NCI-H1417 (cell line): ENCODE measurements at places on chromosomes 6 and 20.
A peak's percentile ranks its signal among the peaks of the same experiment; 100 is the strongest.

GRCh38 chr6:162219266-162219665 lies 508.3 kb downstream of the PRKN start:
- DNase-seq, result no peak

- DNase-seq, result no peak
Observed at GRCh38 chr6:100999034-100999597, 118.0 kb upstream of the ASCC3 start.

- DNase-seq, result no peak
Observed at GRCh38 chr6:142605922-142606485, 304.2 kb downstream of the ADGRG6 start.

- no peak for DNase-seq
Observed at GRCh38 chr6:41713650-41714291, 21.6 kb downstream of the TFEB start.

GRCh38 chr20:32153771-32154170 lies 44.3 kb downstream of the TM9SF4 start:
- no peak for DNase-seq

GRCh38 chr6:106281661-106282060 lies 43.9 kb downstream of the ATG5 start:
- DNase-seq, result no peak

DNA sequence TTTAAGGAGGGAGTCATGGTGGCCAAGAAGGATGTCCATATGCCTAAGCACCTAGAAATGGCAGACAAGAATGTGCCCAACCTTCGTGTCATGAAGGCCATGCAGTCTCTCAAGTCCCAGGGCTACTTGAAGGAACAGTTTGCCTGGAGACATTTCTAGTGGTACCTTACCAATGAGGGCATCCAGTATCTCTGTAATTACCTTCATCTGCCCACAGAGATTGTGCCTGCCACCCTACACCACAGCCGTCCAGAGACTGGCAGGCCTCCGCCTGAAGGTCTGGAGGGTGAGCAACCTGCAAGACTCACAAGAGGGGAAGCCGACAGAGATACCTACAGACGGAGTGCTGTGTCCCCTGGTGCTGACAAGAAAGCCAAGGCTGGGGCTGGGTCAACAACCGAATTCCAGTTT lies 115.0 kb downstream of the HFE start:
- DNase-seq, result no peak

- DNase-seq, result peak; percentile 2
Observed at GRCh38 chr6:164502833-164503232, 806.6 kb downstream of the C6orf118 start.

DNA sequence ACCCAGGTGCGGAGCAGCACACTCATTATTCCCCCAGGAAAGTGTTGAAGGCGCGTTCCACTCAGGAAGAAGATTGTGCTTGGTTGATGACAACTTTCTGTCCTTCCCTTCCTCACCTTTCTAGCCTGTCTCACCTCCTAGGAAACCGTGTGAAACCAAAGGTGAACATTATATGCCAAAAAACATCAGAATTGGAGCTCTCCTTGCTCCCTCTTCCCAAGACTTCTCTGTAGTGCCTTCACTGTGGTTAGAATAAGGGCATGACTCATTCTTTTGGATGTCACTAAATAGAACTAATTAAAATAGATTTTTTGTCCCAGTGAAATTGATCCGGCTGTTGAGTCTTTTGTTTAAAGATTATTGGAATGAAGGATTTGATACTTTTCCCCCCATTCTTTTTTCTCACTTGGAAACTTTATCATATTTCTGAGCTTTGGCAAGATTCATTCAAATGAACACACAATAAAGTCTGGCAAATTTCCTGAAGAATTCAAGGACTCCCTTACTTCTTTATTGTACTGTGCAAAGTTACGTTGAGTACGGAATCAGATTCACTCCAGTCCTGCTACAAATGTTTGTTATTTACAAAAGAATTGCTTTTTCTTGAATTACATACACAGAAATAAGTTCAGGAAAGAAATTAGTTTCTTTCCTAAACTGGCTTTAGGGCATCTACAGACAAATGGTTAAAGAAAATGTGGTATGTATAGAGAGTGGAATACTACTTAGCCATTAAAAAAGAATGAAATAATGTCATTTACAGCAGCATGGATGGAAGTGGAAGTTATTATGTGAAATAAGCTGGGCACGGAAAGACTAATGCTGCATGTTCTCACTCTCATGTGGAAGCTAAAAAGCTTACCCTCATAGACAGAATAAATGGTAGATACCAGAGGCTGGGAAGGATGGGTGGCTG lies 142.8 kb upstream of the AKAP12 start:
- DNase-seq, result no peak

DNA sequence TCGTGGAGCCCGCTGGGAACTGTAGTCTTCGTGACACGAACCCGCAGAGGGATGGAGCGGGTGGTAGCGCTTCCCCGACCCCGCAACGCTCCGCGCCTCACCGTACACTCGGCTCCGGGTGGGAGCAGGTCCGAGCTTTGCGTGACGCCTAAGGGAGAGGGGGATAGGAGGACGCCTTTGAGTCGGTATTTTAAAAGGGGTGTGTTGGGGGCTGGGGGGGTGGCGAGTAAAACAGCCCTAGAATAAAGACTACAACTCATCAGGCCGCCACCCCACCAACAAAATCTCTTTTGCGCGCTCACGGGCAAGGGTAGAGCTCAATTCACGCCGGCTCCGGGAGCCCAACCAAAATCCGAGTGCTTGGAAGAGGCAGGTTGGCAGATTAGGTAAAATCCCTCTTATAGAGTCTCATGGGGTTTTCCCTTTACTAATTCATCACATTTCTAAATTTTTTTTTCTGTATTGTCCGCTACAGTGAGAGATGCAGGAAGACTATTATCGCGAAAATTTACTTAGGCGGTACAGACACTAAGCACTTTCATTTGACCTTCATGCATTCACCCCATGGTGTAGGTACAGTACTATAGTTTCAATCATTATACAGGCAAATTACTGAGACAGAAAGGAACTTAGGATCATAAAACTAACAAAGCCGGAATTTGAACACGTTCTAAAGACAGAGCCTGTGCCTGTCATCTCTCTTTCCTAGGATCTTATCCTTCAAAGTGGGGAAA lies 706 bp upstream of the SNX14 start:
- DNase-seq, result no peak

GRCh38 chr6:1118287-1118647 lies 193.6 kb upstream of the FOXQ1 start:
- no peak for DNase-seq

DNA sequence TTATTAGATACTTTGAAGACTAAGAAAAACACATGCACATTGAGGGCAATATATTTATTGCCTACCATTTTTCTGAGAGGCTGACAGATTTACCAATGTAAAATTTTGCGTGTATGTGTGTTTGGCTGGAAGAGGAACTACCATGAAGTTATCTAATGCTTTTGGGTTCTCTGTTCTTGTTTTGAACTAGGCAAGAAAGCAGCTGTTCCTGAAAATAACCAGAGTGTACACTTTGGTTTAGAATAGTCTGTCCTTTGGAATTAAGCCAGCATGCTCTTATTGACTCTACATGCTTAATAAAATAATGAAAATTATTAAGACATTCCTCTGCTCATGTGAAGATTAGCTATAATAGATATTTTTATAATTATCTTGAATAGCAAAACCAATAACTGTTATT lies 129.2 kb downstream of the MYB start:
- DNase-seq, result no peak

- DNase-seq, result no peak
Observed at GRCh38 chr6:18829272-18829870, 442.2 kb downstream of the RNF144B start.

DNA sequence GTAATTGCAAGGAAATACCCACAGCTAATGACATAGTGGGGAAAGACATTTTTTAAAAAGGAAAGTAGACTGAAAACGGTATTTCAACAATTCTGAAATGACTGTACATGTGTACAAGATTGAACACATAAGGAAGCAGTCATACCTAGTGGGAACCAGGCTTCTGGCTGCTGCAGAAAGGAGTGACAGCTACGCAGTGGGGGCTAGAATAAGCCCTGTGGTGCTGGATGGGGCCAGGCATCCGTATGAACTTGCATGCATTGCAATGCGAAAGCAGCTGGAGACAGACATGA lies 54.9 kb upstream of the GPR31 start:
- DNase-seq, result no peak

GRCh38 chr6:34149452-34149810 lies 3.5 kb upstream of the GRM4 start:
- no peak for DNase-seq

GRCh38 chr6:33777398-33778388 lies 11.2 kb downstream of the LEMD2 start:
- DNase-seq, result no peak

DNA sequence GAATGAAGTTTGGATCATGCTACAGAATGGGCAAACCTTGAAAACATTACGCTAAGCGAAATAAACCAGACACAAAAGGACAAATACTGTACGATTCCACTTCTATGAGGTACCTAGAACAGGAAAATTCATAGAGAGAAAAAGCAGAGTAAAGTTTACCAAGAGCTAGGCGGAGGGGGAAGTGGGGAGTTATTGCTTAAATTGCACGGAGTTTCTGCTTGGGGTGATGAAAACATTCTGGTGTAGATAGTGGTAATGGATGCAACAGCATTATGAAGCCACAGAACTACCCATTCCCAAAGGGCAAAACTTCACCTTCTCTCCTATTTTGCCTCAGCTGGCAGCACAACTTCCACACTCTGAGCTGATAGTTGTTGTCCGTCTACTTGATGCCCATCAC lies 6.4 kb upstream of the PDYN start:
- DNase-seq, result no peak
